Posterior cingulate gyrus (tissue), 11 donors: ENCODE measurements at places on chromosomes 2 and 18.

- no peak for DNase-seq
These were observed 8.5 kb upstream of the ANKRD62 start for GRCh38 chr18:12085136-12085535.

- no peak for DNase-seq
These were observed 28.7 kb downstream of the CCDC141 start for GRCh38 chr2:179021258-179021657.

- no peak for DNase-seq
These were observed 932.2 kb upstream of the FANCL start for GRCh38 chr2:59173325-59173724.

DNA sequence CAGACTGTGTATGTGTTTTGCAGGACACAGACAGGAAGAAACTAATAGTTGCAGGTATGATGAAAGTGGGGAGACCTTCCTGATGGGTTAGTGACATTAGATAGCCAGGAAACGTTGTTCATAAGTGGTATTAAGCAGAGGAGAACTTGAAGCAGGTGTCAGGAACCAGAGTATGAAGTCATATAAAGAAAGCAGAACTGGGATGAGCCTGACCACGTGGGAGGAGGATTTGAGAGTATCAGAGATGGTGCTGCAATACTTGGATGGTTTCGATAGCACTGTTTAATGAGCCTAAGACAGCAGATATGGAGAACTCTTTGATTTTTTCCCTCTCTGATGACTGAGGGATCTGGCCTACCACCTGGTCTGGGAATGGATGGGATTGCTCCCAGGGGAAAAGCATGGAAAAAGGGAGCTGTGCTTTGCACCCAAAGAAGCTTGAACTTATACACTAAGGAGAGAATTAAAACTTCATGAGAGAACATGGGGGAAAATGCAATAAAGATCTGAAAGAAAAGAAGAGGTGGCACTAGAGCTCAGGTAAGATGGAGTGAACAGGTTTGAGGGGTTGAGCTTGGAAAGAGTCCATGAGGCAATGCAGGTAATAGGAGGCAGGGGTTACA is 226.0 kb upstream of the LRRTM1 start:
- no peak for DNase-seq

GRCh38 chr18:45164551-45164950 is 450.7 kb upstream of the SLC14A2 start:
- no peak for DNase-seq

- DNase-seq = no peak
These were observed 22.6 kb downstream of the MTX2 start for GRCh38 chr2:176291809-176292283.

GRCh38 chr2:203992509-203992908 is 55.9 kb downstream of the ICOS start:
- DNase-seq = no peak

DNA sequence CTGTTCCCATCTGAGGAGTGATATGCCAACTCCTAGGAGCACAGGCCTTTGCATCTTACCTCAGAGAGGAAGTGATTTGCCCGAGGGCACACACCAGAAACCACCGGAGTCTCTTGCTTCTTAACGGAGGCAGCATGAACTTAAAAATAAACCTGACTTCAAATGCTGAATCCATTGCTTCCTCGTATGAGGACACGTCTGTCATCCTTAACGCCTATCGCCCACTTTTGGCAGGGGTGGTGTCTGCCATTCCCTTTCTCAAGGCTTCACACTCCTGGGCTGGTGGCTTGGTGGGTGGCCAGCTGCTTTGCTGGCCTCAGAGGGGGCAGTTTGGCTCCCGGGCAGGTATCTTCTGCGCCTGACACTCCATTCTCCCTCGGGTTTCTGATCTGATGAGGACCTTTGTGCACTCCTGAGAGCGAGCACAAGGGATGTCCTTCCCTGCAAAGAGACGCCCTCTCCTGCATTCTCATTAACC is 1.1 kb upstream of the PREB start:
- DNase-seq = no peak

- DNase-seq = no peak
These were observed 298.3 kb downstream of the NBAS start for GRCh38 chr2:15262792-15263191.

- no peak for DNase-seq
These were observed 97.9 kb upstream of the SERTAD2 start for GRCh38 chr2:64751286-64752260.

DNA sequence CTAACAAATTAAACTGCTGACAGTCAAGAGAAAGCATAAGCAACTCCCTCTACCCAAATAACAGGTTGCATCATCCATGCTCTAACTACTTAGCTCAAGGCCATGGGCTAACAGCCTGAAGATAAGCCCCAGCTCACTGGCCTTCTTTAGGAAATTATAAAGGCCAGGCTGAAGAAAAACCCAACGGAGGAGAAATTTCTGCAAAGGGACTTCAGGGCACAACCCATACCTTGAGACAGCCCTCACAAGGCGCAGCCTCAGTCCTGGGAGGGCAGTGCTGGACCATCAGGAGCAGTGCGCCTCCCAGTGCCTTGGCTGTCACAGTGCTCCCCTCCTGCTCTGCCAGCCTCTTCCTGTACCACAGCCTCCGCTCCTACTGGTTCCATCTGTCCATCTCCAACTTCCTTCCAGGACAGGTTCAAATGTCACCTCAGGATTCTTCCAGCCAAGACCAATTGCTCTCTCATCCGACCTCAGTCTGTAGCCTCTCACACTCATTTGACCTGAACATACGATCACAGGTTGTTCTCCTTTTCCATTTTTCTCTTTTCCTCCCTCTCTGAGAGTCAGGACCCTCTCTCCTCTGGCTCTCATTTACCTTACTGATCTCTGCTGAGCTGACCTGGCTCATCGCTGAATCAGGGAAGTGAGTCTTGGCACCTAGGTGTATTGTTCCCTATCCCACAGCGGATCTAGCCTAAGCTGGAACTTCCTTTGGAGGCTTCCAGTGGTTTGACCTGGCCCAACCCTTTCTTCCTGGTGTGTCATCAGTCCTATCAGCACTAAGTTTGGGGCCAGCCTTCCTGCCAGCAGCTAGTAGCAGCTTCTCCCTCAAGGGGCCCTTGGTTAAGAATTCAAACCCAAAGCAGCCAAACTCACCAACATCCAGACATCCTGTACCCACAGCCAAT is 1.9 kb downstream of the MCFD2 start:
- no peak for DNase-seq

DNA sequence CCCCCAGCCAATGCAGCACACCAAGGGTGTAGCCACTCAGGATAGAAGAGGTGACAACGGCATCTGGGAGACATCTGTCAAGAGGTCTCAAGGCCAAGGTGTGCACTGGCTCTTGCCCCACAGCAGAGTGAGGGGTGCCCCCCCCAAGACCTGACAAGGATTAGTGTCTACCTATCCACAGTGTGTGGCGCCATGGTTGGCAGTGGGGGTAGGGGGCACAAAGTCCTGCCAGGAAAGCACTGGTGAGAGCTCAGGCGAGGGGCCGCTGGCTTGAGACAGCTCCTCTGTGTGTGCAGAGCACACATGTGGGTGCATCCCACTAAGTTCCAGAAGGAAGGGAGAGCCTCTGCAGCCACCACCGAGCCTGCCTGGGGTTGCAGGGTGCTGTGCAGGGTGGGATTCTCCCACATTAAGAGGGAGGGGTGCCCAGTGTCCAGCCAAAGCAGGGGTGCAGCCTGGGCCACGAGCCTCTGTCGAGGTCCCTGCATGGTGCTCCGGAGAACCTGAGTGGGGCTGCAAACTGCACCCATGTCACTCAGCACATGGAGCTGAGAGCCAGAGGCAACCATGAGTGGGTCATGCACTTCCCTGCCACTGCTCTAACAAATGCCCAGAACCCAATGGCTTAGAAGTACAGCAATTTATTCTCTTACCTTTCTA is 311.2 kb upstream of the HDAC4 start:
- DNase-seq = no peak

DNA sequence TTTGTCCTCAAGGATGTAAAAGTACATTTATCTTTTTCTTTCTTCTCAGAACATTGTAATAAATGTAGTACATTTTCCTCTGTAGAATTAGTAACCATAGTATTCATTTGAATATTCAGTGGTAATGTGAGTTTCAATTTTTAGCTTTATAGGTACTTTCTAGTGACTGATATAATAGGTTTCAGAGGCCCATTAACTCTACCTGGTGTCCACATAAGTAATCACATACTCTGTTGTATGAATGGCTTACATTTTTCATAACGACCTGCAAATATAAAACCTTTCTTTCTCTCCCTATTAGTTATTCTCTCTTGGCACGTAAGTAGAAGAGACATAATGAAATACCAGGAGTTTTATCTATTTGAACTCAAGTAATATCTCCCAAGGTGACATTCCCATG is 1017.6 kb downstream of the DPP10 start:
- DNase-seq = no peak

GRCh38 chr18:23712445-23712844 is 23.2 kb downstream of the LAMA3 start:
- DNase-seq = no peak

DNA sequence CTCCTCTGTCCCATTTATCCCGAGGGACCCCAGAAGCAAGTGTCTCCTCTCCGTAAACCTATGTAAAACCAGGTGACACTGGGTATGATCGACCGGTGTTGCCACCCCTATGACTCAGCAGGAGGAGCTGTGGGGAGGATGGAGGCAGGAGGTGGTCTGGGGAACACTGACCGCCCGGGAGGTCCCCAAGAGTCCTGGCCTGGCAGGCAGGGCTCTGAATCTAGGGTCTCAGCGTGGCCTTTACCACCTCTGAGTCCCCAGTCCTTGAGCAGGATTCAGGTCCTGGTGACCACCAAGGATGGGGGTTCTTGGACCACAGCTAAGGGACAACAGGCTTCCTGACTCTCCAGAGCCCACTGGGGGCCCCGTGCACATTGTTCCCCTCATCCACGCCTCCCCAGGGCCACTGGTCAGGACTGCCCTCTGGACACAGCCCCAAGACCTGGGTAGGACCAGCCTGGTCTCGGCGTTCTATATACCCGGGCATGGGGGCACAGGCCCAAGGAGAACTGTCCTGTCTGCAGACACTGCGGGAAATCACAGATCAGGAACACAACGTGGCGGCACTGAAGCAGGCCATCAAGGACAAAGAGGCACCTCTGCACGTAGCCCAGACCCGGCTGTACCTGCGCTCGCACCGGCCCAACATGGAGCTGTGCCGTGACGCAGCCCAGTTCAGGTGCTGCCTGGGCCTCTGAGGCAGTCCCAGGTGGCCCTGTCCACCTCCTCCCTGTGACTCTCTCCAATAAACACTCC is 4.0 kb downstream of the TEKT4 start:
- DNase-seq = no peak

GRCh38 chr2:160156100-160156499 is 44.0 kb downstream of the ITGB6 start:
- DNase-seq = no peak

DNA sequence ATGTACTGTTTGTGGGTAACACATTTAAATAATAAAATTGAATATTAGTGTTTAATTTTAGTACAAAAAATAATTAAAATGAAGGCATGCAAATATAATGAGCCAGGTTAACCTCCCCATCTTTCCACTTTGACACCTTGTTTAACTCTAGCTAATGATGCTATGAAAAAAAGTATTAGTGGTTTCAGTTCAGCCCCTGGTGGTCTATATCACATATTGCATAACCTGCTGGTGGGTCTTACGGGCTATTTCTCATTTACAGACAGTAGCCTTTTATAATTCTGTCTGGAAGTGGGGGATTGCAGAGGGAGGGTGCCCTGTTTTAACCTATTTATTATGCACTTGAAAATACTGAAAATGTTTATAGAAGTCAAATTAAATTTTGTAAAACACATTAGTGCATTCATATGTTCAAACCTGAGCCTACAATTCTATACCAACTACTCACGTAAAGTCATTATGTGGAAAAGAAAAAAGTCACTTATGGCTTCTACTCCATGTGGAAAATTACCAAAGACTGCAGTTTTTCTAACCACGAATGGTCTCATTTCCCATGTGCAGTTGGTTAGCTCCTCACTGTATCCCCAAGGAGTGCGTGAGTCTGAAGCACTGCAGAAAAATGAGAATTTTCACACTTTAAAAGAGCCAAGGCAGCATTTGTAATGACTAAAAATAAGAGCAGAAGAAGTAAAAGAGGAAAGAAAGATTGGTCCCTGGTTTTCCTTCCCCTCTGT is 381.0 kb downstream of the MTX2 start:
- no peak for DNase-seq

DNA sequence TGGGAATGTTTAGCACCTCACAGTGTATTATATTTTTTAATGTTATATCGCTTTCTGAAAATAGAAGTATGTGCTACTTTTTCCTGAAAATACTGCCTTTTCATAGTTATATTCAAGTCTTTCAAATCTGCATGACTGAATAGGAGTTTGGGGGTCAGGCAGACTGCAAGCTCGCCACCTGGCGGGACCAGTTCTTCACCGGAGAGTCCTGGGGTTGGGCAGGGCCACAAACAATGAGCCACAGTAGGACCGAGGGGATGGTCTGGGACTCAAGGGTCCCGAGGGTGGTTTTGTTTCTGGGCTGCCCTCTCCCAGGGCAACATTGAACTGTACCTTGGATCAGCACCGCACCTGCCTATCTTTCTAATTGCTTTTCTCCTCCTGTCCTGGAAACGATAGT is 70.6 kb downstream of the VWA3B start:
- DNase-seq = no peak

DNA sequence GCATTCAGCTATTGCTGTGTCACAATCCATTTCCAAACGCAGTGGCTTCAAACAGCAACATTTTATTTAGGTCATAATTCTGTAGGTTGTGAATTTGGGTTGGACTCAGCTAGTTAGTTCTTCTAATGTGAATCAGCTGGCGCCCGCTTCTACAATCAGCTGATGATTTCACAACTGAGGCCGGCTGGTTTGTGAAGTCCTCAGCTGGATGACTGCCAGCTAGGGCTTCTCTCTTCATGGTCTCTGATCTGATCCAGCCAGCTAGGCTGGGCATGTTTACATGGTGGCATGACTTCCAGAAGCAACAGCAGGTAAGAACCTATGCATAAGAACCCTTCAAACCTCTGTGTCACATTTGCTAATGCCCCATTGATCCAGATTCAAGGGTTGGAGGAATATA is 172.0 kb downstream of the SLC4A10 start:
- peak; percentile 8 for DNase-seq

GRCh38 chr2:118849226-118850167 is 2.0 kb upstream of the EN1 start:
- DNase-seq = no peak

GRCh38 chr18:40197711-40198110 is 1757.3 kb upstream of the PIK3C3 start:
- no peak for DNase-seq

GRCh38 chr2:170462433-170463205 is 252.5 kb upstream of the SP5 start:
- DNase-seq = no peak

DNA sequence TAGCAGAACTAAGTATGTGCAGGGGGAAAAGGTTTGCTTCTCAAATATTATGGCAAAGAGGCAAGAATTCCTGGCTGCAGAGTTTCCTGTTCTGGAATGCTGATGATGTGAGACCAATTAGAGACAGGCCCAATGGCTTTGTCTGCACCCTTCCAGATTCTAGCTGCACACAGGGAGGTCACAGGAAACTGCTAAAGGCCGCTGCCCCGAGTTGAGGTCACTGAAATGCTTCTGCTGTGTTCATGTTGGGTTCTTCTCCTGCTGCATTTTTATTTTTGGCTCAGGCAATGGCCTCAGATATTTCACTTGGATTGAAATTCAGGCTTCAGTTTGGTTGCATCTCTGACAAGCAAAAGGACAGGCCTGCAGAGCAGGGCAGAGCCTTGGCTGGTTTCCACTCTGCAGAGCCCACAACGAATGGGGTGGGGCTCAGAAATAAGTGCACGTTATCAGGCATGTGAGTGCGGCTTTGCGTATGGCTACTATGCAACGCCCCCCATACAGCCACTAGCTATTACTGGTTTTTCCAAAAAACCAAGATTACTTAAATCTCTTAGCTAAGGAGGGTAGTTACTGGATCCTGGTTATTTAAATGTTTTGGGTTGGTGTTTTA is 66.9 kb upstream of the FZD5 start:
- DNase-seq = no peak
